ENCODE measurements at places on chromosomes 1 and 21.
A peak's percentile ranks its signal among the peaks of the same experiment; 100 is the strongest.

- DNase-seq, result no peak
Measured at GRCh38 chr1:211182746-211183145, 48.8 kb upstream of the KCNH1 start.

- no peak for DNase-seq
Measured at GRCh38 chr1:205666372-205667166, 13.7 kb downstream of the SLC45A3 start.

DNA sequence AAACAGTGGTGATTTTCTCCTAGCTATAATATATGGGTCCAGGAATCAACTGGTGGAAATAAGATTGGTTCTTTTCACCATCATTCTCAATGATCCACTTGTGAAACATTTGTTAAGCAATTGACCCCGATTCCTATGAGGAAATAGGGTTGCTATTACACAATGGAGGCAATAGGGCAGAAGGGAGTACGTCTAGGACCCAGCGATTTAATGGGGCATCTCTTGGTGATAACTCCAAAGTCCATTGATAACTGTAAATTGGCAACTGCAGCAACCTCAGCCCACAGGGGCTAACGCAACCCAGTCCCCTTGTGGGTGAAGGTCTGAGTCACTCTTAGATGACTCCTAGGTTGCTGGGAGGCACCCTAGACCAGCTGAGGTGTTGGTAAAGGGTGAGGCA, 62.5 kb upstream of the BARHL2 start:
- no peak for DNase-seq

DNA sequence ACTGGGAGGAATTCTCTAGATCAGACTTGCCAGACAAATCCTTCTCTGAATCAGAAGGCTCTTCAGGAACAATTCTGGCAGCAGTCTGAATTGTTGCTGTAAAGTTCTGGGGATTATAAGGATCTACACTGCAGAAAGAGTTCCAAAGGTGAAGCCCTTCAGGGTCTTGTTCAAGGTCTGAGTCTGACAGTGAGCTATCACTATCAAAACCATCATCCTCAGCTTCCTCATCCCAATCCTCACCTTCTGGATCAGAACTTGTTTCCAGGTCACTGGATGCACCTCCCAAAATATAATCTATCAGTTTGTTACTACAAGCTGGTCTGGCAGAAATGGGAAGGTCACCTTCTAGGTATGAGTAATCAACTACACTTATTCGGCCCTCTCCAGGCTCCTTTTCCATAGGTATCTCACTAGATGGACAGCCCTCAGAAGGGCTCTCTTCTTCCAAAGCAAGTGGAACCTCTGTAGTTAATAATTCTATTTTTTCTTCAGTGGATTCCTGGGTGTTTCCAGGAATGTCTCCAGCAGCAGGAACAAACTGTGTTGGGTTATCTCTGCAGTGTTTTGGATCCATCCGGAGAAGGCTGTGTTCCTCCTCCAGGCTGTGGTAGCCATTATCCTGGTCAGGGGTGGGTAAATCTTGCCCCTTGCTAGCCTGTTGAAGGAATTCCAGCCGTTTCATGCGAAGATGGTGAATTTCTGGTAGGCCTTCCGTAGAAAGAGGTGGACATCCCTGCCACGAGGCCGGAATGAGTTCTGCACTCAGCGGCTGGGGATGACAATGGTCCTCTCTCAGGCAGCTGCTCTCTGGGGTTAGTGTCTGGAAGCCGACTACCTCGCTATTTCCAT, 1.6 kb downstream of the PPP1R15B start:
- DNase-seq, result no peak

DNA sequence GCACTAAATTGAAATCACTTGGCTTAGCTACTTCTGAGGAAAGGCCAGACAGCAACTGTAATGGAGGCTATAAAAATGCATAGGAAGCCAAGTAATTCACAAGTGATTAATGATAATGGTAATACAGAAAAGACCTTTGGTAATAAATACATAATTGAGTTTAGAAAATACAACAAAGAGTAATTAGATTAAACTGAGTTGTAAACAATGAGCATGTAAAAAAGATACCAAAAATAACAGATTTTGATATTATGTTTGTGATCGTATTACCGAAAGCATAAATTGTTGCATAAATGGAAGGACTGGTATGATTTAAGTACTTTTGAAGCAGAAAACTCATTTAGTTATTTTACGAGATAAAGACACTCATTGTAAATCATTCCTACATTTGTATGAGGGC, 556.7 kb upstream of the TMPRSS15 start:
- DNase-seq, result no peak

- DNase-seq, result no peak
Measured at GRCh38 chr21:46351476-46352163, 27.7 kb downstream of the PCNT start.

- DNase-seq, result no peak
Measured at GRCh38 chr1:228164561-228165371, 838 bp upstream of the IBA57 start.

- no peak for DNase-seq
Measured at GRCh38 chr1:112866151-112866550, 89.8 kb downstream of the SLC16A1 start.

- DNase-seq, result no peak
Measured at GRCh38 chr1:23639460-23640095, 52.0 kb upstream of the RPL11 start.

- no peak for DNase-seq
Measured at GRCh38 chr1:32757213-32757895, 54.8 kb upstream of the SYNC start.

DNA sequence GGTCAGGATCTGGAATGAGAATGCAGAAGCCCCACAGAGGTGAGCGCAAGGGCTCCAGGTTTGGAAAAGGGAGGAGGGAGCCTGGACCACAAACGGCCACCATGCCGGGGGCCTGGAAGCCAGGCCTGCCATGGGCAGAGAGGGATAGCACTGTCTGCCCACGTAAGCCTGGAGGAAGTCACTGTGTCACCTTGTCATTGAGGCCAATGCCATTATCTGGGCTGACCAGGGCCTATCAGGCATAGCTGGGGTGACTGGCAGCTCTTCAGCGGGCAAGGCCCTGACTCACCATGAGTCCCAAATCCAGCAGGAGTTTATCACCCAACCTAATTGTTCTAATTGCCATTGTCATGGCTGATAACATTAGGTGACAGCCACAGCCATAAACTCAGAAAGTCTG, 84.6 kb downstream of the MATN1 start:
- DNase-seq, result no peak

- DNase-seq, result no peak
Measured at GRCh38 chr1:228277491-228278431, 69.9 kb downstream of the OBSCN start.

- no peak for DNase-seq
Measured at GRCh38 chr1:172339842-172340241, 80.6 kb upstream of the C1orf105 start.

- no peak for DNase-seq
Measured at GRCh38 chr1:54165146-54165545, 12.3 kb upstream of the CDCP2 start.

DNA sequence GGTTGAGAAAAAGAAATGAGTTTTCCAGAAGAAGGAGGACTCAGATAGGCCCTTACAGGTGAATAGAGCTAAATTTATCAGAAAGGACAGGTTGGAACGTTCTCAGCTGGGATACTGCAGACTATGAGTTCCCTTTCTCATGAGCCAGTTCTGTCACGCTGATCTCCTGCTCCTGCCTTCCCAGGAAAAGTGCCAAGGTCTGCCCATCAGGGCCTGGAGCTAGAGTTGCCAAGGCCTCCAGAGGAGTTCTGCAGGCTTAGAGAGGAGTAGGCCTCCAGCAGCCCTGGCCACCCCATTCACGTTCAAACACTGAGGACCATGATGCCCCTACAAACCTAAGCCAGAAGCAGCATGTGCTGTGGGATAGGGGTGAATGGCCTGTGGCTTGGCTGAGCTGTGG, 126.8 kb upstream of the TNR start:
- DNase-seq, result no peak

- no peak for DNase-seq
Measured at GRCh38 chr1:56415258-56415657, 164.1 kb downstream of the PLPP3 start.

- DNase-seq, result no peak
Measured at GRCh38 chr21:37063433-37063832, 9.4 kb downstream of the PIGP start.

DNA sequence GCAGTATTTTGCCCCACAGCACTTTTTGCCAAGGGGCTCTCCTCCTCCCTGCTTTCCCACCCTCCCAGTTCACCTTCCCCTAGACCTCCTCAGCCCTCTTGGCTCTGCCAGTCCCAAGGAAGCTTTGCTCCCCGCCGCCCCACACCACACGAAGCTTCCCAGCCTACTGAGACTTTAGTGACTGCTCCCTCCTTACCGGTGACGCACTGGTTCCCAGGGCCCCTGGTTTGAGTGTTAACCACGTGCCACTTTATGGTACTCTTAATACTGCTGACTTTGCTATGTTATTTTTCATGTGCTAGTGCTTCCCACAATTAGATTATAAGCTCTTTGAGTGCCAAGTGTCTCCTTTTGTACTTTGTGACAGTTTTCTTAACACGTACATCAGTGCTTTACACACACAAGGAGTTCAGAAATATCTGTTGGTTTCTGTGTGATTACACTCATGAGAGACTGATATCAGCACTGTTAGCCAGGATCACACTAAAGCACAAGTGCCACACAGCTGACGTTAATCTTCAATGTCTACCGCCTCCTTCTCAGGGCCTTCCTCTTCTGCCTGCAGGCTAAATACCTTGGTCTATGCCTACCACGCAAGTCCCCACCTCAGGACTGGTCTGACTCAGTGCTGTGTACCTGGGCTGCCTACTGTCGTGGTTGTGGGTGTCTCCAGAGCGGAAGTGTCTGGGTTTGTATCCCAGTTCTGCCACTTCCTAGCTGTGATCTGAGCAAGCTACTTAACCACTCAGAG, 61.0 kb downstream of the DNTTIP2 start:
- DNase-seq, result peak; percentile 6

- peak; percentile 47 for DNase-seq
Measured at GRCh38 chr1:236103646-236104218, 38.6 kb upstream of the GPR137B start.

Measured in activated naive CD8-positive, alpha-beta T cell treated with anti-CD3 and anti-CD28 coated beads for 36 hours (primary cell).